Kidney capillary endothelial cell (primary cell): ENCODE measurements at places on chromosomes 13 and 19.

GRCh38 chr19:43782689-43783231 lies 2.0 kb upstream of the KCNN4 start:
- DNase-seq, result no peak

GRCh38 chr19:54612428-54612827 lies 17.9 kb upstream of the LILRB1 start:
- DNase-seq, result no peak

DNA sequence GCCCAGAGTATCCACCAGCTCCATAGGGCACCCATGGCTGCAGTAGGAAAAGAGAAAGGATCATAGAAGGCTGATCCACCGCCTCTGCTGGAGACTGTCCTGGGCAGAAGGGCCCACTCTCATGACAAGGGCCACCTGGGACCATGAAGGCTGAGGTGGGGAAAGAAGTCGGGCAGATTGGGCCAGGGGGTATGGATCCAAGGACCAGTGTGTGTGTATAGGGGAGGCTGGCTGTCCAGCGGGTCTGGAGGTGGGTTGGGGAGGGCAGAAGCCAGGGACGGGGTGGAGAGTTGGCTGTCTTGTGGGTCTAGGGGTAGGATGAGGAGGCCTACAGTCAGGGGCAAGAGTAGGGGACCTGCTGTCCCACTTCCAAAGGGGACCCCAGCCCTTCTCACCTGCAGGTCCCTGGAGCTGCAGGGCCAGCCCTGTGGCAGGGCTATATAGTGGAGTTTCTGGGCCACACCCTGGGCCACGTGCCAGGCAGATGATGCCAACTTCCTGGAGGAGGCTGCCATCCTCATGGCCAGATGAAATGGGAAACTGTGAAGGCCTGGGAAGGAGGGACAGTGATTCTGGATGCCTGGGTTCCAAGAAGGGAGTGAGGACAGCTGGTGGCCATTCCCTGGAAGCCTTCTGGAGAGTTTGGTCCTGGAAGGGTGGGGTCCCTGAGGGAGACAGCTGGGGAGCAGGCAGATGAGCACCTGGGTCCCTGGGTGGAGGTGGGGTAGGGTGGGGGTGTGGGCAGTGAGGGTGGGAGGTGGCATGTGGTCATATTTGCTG lies at the start of gene FCGBP:
Gene FCGBP (minus strand): TSS at position 51 of the 780 bp plus-strand sequence.
- DNase-seq, result no peak

DNA sequence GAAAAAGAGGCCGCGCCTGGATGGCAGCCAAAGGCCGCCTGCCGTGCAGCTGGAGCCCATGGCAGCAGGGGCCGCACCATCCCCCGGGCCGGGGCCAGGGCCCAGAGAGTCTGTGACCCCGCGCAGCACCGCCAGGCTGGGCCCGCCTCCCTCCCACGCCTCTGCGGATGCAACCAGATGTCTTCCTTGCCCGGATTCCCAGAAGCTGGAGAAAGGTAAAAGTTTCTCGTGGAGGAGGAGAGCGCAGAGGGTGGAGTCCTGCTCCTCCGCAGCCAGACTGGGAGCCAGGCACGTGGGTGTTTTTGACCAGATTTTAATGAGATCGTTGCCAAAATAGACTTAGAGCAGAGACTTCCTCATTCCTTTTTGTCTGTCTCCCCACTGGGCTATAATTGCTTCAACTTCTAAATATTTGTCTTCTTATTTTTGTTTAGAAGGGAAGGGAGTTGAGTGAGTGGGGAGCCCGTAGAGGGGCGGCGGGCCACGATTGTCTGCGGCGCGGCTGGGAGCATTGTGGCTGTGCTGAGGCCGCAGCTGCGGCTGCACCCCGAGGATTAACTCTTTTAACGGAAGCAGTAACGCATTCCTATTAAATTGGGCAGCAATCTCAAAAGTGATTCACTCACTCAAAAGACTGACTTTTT lies 22.8 kb upstream of the NDUFS7 start:
- DNase-seq, result no peak

DNA sequence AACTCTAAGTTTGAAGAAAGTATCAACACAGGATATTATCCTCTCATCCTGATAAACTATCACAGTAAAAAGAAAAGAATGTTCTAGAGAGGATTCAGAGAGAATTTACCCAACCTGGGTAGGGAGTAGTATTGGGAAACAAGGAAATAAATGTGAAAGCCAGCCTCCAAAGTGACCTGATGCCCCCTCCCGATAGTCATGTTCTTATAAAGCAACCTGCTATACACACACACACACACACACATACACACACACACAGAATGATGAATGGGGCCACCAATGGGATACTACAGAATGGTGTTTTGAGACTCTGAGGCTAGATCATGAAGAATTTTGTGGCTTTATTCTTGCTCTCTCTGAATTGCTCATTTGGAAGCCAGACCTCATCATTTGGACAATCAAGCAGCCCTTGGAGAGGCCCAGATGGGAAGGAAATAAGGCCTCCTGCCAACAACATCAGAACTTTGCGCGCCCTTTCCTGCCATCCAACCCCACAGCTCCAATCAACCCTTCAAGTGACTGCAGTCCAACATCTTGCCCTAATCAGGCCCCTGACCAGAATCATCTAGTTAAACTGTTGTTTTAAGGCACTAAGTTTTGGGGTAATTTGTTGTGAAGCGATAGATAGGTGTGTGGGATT lies 807.9 kb upstream of the ARGLU1 start:
- DNase-seq, result no peak

DNA sequence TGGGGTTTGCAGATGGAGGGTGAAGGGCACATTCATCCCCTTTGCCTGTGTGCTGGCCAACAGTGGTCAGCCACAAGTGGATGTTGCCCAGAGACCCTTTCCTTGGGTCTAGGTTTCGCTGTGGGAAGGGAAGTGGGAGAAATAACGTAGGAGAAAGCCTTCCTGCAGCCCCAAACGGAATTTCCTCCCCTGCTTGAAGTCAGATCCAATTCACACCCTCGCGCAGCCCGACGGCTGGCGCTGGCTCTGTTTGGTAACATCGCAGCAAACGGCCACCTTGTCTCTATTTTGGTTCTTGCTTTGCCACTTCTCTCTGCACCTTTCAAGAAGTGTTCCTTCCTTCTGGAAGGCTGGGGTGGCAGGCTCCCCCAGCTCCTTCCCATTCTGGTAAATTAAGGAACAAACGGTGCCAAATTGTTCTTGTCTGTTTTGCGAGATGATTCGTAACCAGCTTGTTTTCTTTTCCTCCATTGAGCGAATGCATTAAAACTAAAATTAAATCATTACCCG lies 45.4 kb downstream of the CHST8 start:
- DNase-seq, result no peak
